ENCODE measurements at places on chromosomes 5 and 9.

DNA sequence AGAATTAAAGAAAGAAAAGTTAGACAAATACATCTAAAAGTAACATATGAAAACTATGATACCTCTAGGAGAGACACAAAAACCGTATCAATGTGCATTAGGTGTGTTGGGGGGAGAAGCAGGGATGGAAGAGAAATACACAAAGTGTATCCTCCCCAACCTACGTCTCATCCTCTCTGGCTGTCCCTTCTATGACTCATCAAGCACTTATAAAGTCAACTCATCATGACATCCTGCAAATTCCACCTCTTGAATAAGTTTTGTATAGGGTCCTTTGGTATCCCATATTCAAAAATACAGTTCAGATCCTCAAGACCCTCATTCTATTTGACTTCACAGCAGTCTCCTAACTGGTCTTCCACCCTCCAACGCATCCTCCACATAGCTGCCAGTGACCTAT lies 917.6 kb upstream of the DMAC1 start:
- no peak for DNase-seq

GRCh38 chr5:68024426-68024825 lies 191.1 kb upstream of the PIK3R1 start:
- no peak for DNase-seq

DNA sequence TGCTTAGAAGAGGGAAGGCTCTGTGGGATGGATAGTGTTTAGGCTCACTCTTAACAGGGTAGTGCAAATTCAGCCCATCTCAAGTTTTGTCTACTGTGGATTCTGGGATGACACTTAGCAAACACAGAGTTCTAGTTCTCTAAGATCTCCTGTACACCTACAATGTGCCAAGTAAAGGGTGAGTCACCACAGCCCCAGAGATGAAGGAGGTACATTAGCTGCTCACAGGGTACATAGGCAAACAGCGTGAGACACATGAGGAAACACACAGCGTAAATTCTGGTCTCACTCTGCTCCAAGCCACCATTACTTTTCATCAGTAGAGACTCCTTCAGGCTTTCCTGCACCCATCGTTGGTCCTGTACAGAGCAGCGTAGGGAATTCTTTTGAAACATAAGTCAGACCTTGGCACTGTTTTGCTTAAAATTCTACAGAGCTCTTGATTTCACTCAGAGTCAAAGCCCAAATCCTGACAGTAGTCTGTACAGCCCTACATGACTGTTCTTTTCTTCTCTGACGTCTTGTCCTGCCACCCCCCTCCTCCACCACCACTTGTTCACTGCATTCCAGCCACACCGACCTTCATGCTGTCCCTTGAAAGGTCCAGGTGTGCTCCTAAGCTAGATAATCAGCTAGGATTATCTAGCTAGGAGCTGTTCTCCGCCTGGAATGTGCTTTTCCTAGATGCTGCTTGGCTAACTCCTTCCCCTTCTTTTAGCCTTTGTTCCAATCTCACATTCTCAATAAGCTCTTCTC lies 8.7 kb downstream of the ASTN2 start:
- no peak for DNase-seq

DNA sequence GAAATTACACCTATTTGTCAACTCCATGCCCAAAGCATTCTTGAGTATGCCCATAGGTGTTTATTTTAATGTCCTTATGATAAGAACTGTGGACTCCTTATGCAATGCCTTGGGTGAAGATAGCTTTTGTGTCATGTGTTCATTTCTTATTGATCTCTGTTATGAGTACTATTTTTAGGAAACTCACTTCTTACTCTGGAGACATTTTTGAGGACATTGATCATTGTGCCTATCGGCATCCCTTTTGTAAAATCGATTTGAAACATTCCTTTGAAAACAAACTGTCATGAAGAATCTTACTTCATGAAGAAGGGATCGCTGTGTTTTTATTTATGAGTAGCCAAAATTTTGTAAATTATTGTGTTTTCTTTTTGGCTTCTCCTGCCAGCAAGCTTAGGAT lies 257.3 kb downstream of the NTRK2 start:
- no peak for DNase-seq

- DNase-seq: peak; percentile 82
Observed at GRCh38 chr9:88852794-88853193, 138.5 kb upstream of the S1PR3 start.

DNA sequence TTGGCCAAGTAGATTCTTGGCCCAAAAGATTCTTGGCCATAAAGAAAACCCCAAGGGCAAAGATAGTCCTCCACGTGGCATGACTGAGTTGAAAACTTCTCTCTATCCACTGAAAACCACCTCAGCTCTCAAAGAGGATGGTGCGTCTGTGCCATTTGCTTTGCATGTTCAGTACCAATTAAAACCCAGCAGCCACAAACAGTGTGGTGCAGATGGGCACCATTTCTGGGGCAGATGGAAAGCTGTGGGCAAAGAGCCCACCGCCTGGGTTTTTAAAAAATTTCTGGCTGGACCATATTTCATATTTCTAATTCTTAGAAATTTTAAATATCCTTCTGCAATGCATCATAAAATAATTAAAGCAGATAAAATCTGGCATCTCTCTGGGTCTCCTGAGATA lies 84.5 kb upstream of the PUM3 start:
- DNase-seq: no peak
